ENCODE measurements at places on chromosomes 4 and X. TPM values are rescaled to one million over a fixed set of nuclear protein-coding genes. Genes with fewer than 3 reads are reported as not detected.

- no peaks in the 10 kb centered on the region for H3K36me3 ChIP-seq
- H3K27me3 ChIP-seq = no peaks in the 10 kb centered on the region
- no peak overlapping the region for H3K4me3 ChIP-seq
- H3K27ac ChIP-seq = no peak overlapping the region
- H3K4me1 ChIP-seq = peaks cover 25% of the 10 kb centered on the region
These were observed 81.1 kb downstream of the CT47B1 start for GRCh38 chrX:120794525-120794975.

- no peaks in the 10 kb centered on the region for H3K4me1 ChIP-seq
- no peaks in the 10 kb centered on the region for H3K27me3 ChIP-seq
- no peak overlapping the region for H3K4me3 ChIP-seq
- no peaks in the 10 kb centered on the region for H3K36me3 ChIP-seq
- DNase-seq = no peak
These were observed 1113.1 kb downstream of the STIM2 start for GRCh38 chr4:27973700-27974099.

- peak overlapping the region; percentile 42 for H3K27ac ChIP-seq
- no peaks in the 10 kb centered on the region for H3K27me3 ChIP-seq
- H3K4me3 ChIP-seq = no peak overlapping the region
- peak; percentile 9 for DNase-seq
- peaks cover 22% of the 10 kb centered on the region for H3K36me3 ChIP-seq
These were observed 92.2 kb upstream of the SPRY1 start for GRCh38 chr4:123304151-123304964.

- H3K4me1 ChIP-seq = peaks cover 12% of the 10 kb centered on the region
- no peak overlapping the region for H3K4me3 ChIP-seq
- DNase-seq = no peak
- no peak overlapping the region for H3K27ac ChIP-seq
- H3K36me3 ChIP-seq = peaks cover 1% of the 10 kb centered on the region
These were observed 128.4 kb downstream of the PPP3CA start for GRCh38 chr4:101218894-101219293.

GRCh38 chr4:23706972-23707651 lies 182.7 kb downstream of the PPARGC1A start:
- H3K27me3 ChIP-seq = no peaks in the 10 kb centered on the region
- no peaks in the 10 kb centered on the region for H3K4me1 ChIP-seq
- H3K27ac ChIP-seq = no peak overlapping the region
- no peaks in the 10 kb centered on the region for H3K36me3 ChIP-seq
- H3K4me3 ChIP-seq = no peak overlapping the region

Gene TCEAL6
- not detected for total RNA-seq
